ENCODE measurements at places on chromosomes 12 and 14.

GRCh38 chr12:114668151-114668885 is 15.7 kb downstream of the TBX3 start:
- peak; percentile 78 for DNase-seq

DNA sequence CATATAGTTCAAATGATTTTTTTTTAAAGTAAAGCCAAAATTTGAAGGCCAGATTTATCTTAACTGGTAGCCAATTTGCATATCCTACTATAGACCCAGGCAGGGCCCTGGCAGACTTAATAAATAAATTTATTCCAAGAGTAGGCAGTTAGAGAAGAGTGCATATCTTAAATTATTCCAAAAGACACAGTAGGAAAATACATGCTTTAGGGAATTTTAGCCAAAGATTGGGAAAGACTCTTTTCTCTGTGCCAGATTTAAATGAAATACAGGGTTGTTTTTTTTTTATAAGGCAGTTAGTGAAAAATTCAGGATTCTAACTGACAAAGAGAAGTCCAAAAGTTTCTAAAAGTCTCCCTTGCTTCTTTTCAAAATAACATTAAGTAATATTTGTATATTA is 65.5 kb downstream of the ST8SIA1 start:
- DNase-seq: no peak

DNA sequence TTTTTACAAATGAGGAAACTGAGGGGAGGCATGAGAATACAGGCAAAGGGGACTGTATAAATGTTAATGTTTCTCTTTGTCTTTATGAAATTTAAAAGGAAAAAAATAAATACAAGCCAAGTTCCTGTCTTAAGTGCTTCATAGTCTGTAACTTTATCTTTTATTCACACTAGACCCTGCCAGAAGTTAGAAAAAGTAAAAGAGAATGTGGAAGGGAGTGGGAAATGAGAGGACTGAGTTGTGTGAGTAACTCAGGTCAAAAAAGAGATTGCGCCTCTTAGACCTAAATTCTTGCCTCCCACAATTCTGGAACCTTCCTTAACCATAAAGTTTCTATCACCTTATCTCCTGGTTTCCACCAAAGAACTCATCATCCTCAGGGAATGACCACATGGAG is 141.1 kb downstream of the KICS2 start:
- DNase-seq: peak; percentile 52

DNA sequence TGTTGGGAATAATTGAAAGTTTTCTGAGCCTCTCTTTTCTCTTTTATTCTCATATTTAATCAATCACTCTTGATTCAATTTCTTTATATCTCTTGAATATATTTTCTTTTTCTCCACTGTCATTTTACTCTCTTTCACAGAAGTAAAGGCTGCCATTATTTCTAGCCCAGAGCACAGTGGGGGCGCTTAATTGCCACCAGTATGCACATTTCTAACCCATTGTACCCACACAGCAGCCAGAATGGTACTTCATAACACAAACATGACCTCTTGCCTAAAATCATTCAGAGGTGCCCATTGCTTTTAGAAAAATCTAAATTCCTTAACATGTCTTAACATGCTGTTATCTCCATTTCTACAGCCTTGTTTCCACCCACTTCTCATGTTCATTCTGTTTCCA is 190.2 kb upstream of the LMO3 start:
- no peak for DNase-seq

GRCh38 chr14:23613242-23614070 is 22.7 kb upstream of the DHRS2 start:
- DNase-seq: peak; percentile 87

- peak; percentile 63 for DNase-seq
Observed at GRCh38 chr14:86462193-86462753, 932.3 kb downstream of the FLRT2 start.

- DNase-seq: no peak
Observed at GRCh38 chr14:97620066-97620465, 822.9 kb downstream of the VRK1 start.

Measured in DMS53 (cell line).